ENCODE measurements at places on chromosomes 12 and 14.

GRCh38 chr14:30221546-30221945 is 293.9 kb upstream of the PRKD1 start:
- DNase-seq: no peak

GRCh38 chr12:109589240-109589590 is 15.6 kb downstream of the MVK start:
- DNase-seq: no peak

DNA sequence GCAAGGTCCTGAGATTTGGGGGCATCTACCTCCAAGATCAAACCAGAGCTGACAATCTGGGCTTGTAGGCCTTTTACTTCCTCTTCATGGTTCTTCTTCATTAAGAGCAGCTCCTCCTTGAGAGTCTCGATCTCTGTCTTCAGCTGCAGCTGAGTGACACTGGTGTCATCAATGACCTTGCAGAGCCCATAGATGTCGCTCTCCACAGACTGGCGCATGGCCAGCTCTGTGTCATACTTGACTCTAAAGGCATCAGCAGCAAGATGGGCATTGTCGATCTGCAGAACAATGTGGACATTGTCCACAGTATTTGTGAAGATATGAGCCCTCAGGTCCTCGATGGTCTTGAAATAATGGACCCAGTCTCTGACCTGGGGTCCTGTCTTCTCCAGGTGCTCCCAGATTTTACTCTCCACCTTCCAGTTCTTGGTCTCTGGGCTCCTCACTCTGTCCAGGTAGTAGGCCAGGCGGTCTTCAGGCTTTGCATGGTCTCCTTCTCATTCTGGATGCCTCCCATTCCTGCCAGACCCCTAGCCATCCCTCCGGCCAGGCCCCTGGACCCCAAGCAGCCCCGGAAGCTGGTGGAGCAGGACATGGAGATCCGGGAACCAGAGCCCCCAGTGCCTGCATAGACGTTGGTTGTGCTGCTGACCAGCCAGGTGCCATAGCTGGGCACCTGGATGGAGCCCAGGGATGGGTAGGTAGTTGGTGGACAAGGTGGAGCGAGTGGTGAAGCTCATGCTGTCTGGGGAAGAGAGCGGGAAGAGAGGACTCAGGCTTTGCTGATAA is 141.0 kb downstream of the MSRB3 start:
- no peak for DNase-seq

DNA sequence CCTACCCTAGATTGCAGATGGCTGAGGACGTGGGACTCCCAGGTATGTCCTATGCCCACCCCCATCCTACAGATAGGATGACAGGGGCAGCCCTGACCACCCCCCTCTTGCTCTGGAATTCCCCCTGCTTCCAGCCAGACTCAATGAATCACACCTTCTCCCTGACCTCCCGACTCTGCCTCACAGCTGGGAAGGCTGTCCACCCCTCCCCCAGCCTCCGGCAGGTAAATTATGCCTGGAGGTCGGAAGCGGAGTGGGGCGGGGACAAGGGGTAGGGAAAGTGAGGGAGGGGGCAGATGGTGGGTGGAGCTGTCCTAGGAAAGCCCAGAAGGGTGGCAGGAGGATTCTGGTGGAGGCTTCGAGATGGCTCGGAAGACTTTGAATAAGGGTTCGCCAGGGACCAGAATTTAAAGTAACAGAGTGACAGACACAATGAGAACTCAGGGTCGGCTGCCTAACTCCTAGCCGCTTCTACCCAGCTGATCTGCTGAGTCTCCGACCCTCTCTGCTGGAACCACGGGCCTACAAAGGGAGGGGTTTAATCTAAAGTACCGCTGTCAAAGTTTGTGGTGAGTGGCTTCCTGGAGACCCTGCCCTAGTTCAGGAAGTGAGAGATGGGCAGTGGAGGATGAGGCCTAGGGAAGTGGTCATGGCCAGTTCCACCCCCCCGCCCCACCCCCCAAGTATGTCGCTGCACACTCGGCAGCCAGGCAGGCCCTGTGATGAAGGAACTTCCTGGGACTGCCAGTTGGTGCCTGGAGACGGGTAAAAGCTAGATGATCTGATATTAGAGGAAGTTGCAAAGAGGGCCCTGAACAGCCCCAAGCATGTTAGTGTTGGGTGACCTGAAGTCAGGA is 4.2 kb downstream of the PLEKHG3 start:
- DNase-seq: no peak

DNA sequence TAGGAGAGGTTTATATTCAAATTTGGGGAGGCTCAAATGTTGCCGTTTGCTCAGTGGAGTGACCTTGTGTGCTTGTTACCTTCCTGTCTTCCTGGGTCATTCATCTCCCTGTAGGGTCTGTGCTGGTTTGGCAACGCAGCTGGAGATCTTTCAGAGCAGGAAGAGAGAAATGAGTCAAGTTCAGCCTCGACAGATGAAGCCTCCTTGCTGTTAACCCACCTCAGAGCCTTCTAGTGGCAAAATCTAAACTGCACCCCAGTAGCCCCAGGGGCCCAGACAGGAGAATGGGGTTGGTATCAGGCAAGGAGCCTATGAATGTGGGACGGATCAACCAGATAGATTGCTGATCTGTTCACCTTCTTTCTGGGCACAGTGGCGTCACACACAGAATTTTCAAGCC is 999.3 kb downstream of the VRK1 start:
- DNase-seq: no peak

DNA sequence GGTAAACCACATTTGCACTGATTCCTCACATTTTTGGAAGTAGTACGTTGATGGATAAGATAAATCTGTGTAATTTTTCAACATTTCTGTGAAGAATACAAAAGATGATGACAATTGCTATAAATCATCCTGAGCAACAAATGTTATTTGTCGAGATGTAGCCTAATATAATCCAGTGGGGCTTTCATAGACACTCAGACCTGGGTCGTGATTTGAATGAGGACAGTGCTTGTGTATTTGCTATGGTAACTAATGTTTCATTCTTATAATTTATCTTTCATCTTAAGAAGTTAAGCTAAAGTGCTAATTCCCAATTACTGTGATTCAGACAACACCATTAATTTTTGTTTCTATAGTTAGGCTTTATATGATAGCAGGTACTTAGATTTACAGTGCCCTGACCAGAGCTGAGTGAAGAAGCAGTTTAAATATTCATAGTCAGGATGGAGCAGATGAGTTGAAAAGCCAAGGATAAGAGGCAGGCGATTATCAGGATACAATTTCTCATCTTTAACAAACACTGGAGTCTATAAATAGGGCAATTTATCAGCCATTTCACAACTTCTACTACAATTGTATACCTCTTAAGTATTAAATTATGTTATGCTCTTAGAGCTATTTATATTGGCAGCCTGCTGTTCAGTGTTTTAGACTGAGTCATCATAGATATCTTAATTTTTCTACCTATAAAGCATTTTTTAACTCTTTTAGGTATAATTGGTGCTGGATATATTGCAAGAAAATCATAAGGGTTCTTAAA is 359.9 kb downstream of the TRHDE start:
- DNase-seq: no peak

GRCh38 chr14:29236848-29237247 is 470.3 kb downstream of the FOXG1 start:
- no peak for DNase-seq

- DNase-seq: no peak
These were observed 46.9 kb upstream of the KCNA1 start for GRCh38 chr12:4862809-4863208.

- no peak for DNase-seq
These were observed 17.2 kb upstream of the MARK3 start for GRCh38 chr14:103367995-103368394.

DNA sequence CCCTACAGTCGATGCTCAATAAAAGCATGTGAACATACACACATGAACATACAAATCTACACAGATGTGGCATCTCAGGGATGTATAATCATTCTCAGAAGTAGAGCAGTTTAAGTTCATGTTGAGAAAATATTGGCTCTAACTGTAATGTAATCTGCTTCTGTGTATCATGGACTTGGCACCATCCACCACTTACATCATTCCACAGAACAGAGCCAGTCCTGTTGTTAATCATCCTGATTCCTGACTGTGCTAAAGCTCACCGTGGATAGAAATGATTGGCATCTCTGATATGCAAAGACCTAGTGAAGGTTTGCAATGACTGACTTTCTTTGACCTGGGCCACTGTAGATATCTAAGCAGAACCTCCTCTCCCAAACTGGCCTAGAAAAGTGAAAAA is 1141.3 kb downstream of the BCL11B start:
- no peak for DNase-seq

GRCh38 chr14:95765051-95765450 is 51.1 kb upstream of the TCL1A start:
- DNase-seq: no peak

GRCh38 chr12:97426492-97427116 is 36.0 kb upstream of the RMST start:
- no peak for DNase-seq
